ENCODE measurements at places on chromosomes 13 and 19.

DNA sequence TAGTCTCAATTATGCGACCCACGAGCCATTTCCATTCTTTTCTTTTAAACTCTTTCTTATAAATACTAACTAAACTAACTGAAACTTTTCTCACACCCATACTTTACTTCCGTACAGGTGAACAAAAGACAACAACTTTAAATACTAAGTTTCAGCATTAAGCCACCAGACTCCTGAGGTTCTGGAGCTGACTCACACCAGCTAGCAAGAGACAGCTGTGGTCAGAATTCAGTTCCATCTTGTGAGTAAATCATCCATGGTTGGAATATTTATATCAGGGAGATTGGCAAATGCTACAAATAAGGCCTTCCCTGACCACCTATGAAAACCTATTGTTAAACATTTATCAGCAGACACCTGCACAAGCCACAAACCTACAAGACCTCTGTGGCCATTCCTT, 897.0 kb downstream of the EFNB2 start:
- no peak for DNase-seq

DNA sequence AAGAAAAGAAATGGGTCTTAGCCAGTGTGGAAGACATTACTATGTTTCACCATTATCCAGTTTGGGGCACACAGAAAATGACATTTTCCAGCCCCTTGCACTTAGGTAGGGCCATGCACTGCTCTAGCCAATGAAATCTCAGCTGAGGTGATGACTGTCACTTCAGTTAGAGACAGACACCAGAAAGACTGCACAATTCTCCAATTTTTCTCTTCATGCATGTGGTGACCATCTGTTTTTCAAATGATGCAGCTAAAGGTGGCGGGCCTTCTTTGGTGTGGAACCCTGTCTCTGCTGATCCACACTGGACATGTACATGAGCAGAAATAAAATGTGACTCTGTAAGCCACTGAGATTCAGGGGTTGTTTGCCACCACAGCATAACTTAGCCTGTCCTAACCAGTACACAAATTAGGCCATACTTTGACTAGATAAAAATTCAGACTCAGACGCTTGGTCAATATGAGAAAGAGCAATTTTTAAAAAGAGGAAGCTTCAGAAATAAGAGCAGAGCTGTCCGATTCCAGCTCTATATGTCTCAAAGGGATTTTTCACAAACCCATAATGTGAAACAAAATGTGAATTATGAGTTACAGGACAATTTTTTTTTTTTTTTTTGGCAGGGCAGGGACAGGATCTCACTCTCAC, 6.7 kb downstream of the ZNF565 start:
- no peak for DNase-seq

- DNase-seq = no peak
These were observed 28.1 kb downstream of the DHX34 start for GRCh38 chr19:47377208-47377701.

DNA sequence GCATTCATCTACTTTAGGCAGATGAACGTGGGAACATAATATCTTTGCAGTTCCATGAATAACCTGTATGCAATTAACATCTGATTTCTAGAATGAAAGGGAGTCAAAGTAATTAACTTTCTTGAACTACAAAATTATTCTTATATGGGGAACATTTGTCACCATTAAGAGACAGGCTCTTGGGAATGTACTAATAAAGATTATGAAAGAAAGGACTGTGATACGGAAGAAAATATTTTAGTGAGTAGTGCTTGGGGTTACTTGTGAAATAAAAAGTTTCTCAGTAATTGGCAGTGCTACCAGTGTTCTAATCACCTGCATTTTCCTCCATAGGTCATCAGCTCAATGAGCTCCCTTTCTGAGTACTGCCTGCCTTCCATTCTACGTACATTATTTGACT, 85.4 kb downstream of the FRY start:
- no peak for DNase-seq

- no peak for DNase-seq
These were observed 5.3 kb downstream of the F7 start for GRCh38 chr13:113110852-113111315.

GRCh38 chr13:76596216-76596615, 290.0 kb downstream of the KCTD12 start:
- no peak for DNase-seq

- no peak for DNase-seq
These were observed 112.5 kb upstream of the KL start for GRCh38 chr13:32903720-32904119.

DNA sequence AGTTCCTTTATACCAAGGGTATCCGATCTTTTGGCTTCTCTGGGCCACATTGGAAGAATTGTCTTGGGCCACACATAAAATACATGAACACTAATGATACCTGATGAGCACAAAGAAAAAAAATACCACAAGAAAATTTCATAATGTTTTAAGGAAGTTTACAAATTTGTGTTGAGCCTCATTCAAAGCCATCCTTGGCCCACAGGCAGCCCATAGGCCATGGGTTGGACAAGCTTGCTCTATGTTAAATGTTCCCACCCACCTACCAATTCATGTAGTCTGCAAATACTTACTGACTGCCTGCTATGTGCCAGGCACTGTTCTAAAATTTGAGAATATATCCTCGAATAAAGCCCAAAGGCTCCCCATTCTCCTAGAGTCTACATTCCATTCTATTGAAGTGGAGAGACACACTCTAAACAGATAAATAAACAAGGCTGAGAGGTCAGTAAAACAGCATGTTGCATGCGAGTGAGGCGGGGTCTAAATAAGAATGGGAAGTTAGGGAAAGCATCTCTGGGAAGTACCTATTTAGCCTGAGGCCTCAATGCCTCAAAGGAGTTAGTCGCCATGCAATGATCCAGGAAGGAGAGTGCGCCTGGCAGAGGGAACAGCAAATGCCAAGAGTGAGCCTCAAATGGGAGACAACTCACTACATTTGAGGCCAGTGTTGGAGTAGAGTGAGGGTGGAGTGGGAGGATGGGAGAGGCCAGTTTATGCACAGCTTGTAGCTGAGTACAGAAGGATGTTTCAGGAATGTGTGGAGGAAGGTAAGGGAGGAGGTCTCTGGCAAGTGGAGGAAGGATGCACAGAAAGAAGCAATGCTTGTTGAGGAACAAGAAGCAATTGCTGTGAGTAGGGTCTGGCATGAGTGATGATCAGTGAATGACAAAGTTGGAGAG, 52.5 kb upstream of the CLDN10 start:
- DNase-seq = no peak

- DNase-seq = no peak
These were observed 1.7 kb downstream of the WDR83 start for GRCh38 chr19:12668346-12668745.

DNA sequence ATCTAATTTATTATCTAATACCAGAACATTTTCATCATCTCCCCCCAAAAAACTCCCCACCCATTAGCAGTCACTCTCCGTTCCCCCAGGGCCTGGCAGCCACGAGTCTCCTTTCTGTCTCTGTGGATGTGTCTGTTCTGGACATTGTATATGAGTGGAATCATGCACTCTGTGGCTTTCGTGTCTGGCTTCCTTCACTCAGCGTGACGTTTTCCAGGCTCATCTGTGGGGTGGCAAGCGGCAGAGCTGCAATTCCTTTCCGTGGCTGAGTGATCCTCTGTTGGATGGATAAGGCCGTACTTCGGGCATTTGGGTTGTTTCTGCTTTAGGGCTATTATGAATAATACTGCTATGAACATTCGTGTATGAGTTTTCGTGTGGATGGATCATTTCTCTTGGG, 3.1 kb downstream of the AP2S1 start:
- no peak for DNase-seq

DNA sequence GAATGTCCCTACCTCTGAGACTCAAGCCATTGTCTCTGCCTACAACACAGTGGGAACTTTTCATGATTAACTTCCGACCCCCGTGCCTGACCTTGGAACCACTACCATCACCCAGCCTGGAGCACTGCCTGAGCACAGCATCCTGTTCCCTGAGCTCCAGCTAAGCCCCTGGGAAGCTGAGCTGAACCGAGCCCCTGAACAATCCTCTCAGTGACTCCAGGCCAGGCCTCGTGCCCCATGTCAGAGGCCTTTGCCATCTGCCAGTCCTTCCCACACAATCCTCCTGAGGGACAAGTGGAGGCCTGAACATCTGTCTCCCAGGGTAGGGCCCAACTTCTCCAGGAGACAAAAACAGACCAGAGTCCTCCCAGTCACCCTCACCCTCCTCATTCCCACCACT, 17.5 kb downstream of the CEACAM3 start:
- no peak for DNase-seq

GRCh38 chr13:40652588-40652940, 13.9 kb downstream of the FOXO1 start:
- DNase-seq = no peak

- no peak for DNase-seq
These were observed 1043.6 kb downstream of the UQCRFS1 start for GRCh38 chr19:28169168-28169887.

DNA sequence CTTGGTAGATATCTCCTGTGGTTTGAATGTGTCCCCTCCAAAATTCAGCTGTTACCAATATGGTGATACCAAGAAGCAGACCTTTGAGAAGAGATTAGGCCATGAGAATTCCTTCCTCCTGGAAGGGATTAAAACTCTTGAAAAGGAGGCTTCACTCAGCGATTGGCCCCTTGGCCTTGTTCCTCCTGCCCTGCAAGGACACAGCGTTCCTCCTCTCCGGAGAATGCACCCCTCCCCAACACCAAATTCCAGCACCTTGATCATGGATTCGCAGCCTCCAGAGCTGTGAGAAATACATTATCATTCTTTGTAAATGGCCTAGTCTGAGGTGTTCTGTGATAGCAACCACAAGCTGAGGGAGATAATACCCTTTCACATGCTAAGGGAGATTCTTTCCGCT, 34.5 kb upstream of the ARHGEF7 start:
- no peak for DNase-seq

DNA sequence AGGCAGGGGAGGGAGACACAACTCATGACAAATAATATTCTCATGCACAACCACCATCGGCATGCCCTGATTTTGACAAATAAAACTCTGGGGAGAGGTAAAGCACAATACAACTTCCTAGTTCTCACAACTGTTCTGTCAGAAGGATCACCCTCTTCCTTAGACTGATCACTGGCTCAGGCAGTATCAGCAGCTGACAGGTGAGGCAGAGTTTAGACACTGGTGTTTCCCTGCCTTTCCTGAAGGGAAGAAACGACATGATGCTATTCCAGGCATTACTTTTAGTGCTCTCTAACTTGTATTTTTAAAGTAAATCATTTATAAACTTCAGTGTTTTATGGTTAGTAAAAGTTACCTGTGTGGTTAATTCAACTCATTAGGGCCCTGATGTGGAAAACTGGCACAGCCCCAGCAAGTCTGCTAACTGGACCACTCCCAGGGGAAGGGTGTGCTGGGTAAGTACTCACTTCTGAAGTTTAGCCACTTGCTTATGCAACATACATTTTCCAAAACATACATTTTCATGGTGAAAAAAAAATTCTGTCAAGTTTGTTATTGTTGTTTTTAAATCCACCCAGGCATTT, 82.8 kb downstream of the CRYL1 start:
- DNase-seq = no peak

GRCh38 chr13:49265822-49266221, 18.1 kb downstream of the CDADC1 start:
- DNase-seq = no peak

GRCh38 chr13:112267660-112268059, 108.5 kb upstream of the SPACA7 start:
- no peak for DNase-seq

GRCh38 chr19:5054551-5055456, 85.9 kb downstream of the KDM4B start:
- DNase-seq = no peak

- DNase-seq = no peak
These were observed 263.3 kb downstream of the COG6 start for GRCh38 chr13:39918620-39919236.

- DNase-seq = no peak
These were observed 89.5 kb downstream of the SPRY2 start for GRCh38 chr13:80251403-80251802.

DNA sequence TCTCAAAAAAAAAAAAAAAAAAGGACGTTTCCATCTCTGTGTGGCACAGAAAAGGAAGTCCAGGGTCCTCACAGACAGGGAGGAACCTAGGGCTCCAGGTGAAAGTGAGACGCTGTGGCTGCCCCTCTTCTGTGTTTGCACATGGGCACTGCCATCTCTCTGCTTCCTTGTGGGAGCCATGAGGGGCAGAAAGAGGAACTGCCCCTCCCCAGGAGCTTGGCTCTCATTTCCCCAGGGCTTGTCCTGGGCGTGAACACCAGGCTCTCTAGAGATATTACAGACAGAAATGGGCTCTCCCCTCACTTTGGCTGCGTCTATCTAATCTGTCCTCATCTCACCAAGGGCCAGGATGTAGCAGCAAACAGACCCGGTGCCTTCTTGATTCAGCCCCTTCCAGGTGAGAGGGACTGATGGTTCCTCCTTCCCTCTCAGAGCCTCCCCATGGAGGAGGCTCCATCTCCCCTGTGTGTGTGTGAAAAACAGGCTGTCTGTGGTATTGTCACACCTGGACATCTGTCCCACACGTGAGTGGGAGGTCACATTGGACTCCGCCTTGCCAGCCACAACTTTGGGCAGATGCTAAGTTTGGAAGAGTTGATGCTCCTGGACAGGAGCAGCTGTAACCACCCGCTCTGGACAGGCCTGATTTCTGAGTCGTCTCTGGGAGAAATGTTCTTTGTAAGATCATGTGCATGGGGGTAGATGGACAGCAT, 840 bp upstream of the LILRA4 start:
- no peak for DNase-seq

- DNase-seq = no peak
These were observed 556 bp downstream of the TRIP10 start for GRCh38 chr19:6739883-6740588.

- DNase-seq = no peak
These were observed 38.4 kb upstream of the RAP2A start for GRCh38 chr13:97395447-97396136.

- no peak for DNase-seq
These were observed 21.0 kb upstream of the FBL start for GRCh38 chr19:39867133-39867532.

GRCh38 chr13:44792096-44792495, 197.2 kb downstream of the NUFIP1 start:
- DNase-seq = no peak

GRCh38 chr13:41053384-41053826, 7.9 kb upstream of the WBP4 start:
- no peak for DNase-seq

DNA sequence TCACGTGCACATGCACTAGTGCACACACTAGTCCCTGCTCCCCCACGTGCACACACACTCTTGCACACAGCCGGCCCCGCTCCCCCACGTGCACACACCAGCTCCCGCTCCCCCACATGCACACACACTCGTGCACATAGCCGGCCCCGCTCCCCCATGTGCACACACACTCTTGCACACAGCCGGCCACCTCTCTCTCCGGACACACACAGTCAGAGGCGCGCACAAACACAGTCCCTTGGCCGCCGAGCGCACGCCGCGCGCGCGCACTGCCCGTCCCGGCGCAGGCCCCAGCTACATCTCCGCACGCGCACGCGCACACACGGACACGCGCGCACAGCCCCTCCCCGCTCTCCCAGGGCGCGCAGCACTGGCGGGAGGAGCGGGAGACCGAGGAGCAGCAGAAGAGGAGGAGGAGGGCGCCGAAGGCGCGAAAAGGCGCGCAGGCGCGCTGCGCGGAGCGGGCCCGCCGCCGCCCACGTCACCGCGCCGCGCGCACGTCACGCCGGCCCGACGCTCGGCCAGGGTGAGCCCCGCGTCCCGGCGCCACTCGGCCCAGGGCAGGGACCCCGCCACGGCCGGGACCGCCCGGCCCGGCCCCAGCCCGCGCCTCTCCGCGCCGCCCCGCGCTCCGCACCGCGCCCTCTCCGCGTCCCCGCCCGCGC, at the start of gene TFDP1:
TFDP1 (plus strand) TSS at position 549 of the 665 bp plus-strand sequence. CDS start 1,085 bp downstream, outside the sequence.
- DNase-seq = peak; percentile 78

All from stimulated activated CD8-positive, alpha-beta memory T cell treated with anti-CD3 and anti-CD28 coated beads, Interleukin-15, amount 100 ng/mL, for 48 hours (primary cell).